Activated CD4-positive, alpha-beta T cell treated with anti-CD3 and anti-CD28 coated beads for 1 hour (primary cell): ENCODE measurements at places on chromosomes 1 and 21.

- DNase-seq, result no peak
Observed at GRCh38 chr1:99527078-99527477, 118.8 kb upstream of the PALMD start.

- no peak for DNase-seq
Observed at GRCh38 chr1:102852613-102853012, 255.7 kb downstream of the COL11A1 start.

- DNase-seq, result no peak
Observed at GRCh38 chr1:245717611-245718010, 562.8 kb downstream of the KIF26B start.

- no peak for DNase-seq
Observed at GRCh38 chr1:65150108-65150463, 2.1 kb downstream of the AK4 start.

GRCh38 chr1:151130987-151131586 is 15.3 kb downstream of the SEMA6C start:
- peak; percentile 72 for DNase-seq

GRCh38 chr1:247769603-247770002 is 9.2 kb upstream of the OR1C1 start:
- no peak for DNase-seq

GRCh38 chr21:39182484-39183271 is 573 bp downstream of the PSMG1 start:
- DNase-seq, result no peak

DNA sequence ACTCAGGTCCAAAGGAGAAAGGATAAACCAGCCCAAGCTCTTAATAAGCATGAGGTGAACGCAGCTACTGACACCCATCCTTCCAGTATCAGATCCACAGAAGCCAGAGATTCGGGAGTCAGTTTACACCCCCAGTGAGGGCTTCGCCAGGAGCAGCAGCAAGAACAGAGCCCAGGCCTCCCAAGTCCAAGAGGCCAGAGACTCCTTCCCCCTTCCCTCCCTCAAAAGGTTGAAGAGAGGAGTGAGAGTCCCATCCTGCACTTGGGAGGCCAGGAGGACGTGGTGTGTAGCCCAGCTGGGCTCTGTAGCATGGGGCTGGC is 72.8 kb downstream of the MRPL37 start:
- no peak for DNase-seq

DNA sequence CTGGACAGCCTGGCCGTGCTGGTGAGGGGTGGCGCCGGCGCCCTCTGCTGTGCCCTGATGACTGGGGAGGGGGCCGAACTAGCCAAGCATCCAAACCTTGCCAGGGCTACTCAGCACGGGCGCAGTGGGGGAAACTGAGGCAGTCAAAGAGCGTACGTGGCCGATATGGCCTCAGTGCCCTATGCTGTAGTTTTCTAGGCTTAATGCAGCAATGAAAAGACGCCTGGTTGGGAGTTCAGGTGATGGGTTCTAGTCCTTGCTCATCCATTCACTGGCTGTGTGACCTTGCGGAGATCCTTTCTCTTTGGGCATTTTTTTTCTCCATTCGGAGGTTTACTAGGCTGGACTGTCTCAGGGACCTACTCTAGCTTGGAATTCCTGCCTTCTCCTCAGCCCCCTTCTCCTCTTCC is 822 bp downstream of the MTX1 start:
- DNase-seq, result no peak

DNA sequence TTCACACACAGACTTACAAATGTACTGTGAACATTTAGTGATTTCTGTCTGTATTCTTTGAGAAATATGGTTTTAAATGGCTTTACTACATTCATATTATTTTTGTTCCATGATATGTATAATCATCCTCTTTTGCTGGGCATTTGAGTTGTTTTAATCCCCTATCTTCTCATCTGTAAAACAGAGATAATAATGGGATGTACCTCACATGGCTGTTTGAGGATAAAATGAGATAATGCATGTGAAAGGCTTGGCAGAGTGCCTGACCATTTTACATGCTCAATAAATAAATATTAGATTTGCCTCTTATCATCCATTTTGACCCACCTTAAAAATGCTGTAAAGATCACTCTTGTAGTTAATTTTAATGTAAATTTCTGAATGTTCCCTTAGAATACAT is 197.2 kb downstream of the C1orf94 start:
- no peak for DNase-seq

GRCh38 chr1:86948212-86948611 is 33.8 kb downstream of the HS2ST1 start:
- DNase-seq, result no peak

DNA sequence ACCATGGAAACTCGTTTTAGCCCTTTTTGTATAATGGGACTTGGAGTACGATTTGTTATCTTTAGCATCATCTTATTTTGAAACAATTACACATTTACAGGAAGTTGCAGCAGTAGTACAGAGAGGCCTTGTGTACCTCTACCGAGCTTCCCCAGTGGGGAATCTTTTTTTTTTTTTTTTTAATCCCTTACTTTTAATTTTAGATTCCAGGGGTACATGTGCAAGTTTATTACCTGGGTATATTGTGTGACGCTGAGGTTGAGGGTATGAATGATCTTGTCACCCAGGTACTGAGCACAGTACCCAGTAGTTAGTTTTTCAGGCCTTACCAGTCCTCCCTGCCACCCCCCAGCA is 45.9 kb downstream of the HHAT start:
- no peak for DNase-seq

DNA sequence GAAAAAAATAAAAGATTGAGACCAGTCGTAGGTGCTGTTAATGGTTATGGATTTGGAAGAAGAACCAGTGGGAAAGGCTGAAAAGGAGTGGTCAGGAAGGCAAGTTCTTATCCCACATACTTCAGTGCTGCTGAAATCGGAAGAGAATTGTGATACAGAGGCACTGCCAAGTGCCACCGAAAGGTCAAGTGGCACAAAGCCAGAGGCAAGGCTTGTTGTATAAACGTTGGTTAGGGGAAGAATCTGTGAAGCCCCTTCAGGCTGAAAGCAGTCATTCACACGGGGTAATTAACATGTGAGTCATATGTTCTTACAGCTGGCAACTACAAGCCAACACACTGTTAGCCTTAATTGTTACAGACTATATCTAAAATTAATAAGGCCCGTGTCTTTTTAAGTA is 48.8 kb downstream of the ZBTB40 start:
- no peak for DNase-seq

DNA sequence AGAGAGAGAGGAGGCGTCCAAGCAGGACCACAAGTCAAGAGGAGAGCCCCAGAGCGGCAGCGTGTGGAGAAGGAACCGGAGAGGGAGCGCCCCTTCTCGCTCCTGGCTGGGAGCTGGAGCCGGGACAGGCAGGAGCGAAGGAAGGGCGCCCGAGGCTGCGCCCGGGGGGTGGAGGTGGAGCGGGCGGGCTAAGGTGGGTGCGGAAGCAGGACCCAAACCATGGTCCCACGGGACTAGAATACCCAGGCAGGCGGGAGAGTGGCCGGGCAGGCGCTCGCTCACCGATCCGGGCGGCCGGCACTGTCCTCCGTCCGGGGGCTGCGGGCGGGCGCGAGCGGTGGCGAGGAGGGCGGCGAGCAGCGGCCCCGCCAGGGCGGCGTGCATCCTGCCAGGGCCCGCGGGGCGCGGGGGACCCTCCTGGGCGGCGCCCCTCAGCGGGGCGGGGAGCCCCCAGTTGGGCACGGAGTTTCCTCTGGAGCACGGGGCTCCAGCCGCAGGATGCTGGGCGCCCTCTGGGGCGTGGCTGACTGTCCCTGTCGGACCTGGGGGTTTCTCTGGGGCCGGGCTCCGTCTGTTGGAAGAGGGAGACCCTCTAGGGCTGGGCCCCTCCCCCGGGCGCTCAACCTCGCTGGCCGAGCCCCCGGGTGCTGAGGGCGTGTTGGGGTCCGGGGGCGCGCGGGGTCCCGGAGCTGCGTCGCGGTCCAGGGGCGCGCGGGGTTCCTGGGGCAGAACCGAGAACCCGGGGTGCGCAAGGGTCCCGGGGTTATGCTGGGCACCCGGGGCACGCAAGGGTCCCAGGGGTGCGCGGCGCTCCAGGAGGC is 569 bp downstream of the TRABD2B start:
- DNase-seq, result no peak

DNA sequence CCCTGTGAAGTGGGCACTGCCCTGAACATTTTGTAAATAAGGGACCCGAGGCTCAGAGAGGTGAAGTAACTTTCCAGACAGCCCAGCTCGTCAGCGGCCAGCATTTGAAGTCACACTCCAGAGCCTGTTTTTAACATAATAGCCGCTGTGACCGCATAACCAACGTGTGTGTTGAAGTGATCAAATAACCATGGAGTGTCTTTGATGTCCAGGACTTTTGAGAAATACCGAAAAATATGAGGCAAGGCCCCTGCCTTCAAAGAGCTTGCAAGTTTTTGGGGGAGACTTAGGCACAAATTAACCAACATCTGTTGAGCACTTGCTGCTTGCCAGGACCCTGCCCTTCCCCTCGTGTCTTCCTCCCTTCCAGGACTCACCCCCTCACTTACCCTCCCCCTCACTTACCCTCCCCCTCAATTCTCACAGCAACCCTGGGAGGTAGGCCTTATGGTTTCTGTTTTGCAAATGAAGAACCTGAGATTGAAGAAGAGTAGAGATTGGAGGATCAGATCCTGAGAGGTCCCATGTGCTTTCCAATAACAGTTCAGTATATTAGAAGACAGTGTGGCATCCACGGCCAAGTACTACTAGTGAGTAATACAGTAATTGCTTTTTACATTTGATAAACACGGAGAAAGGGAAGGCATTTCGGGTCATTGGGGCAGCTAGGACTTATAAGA is 1.3 kb upstream of the SLC16A1 start:
- no peak for DNase-seq

DNA sequence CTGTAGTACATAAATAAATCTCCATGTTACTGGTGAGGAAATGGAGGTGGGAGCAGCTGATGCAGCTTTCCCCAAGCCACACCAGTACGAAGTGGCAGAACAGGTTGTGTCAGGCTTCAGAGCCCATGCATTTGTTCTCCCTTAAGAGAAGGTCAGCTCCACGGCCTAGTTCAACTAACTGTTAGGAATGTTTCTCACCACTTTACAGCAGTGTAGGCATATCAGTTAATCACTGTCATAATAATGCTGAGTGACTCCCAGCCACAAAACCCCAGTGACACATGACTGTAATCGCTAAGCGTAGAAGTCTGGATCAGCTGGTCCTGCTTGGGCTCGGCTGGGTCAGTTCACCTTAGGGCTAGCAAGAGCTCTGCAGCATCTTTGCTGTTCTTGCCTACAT is 90.4 kb downstream of the VPS26C start:
- no peak for DNase-seq

- DNase-seq, result no peak
Observed at GRCh38 chr21:36337099-36337509, 17.1 kb downstream of the MORC3 start.

- DNase-seq, result no peak
Observed at GRCh38 chr21:33650929-33651509, 8.7 kb downstream of the ITSN1 start.

- DNase-seq, result no peak
Observed at GRCh38 chr1:14733048-14733778, 134.7 kb downstream of the KAZN start.

- no peak for DNase-seq
Observed at GRCh38 chr1:72281637-72282270, 585 bp downstream of the NEGR1 start.

GRCh38 chr1:14662116-14662515 is 63.6 kb downstream of the KAZN start:
- no peak for DNase-seq

DNA sequence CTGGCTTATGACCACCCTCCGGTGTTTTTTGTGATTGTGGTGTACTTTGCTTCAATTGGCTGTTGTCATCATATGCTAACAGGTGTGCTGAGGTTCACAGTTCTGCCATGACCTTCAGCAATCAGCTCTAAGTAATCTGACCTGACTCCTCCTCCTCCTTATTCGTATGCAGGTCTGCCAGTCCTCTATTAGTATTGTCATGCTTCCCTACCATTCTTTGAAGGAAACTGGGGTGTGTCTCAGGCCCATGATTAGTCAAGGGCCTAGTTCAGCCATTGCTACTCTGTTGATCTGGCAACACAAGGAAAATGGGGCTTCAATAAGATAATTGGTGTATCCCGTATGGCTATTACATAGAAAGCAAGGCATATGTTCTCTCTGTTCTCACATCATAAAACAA is 332.3 kb upstream of the DPYD start:
- DNase-seq, result no peak

GRCh38 chr1:117372863-117373412 is 5.7 kb downstream of the MAN1A2 start:
- DNase-seq, result no peak
